ENCODE measurements at places on chromosomes 13 and 19.

GRCh38 chr13:94710881-94711560 lies 1.3 kb downstream of the SOX21 start:
- no peak for DNase-seq

GRCh38 chr13:29713839-29714238 lies 118.4 kb upstream of the SLC7A1 start:
- DNase-seq, result no peak

- DNase-seq, result no peak
These were observed 6.5 kb upstream of the EIF3G start for GRCh38 chr19:10126213-10126639.

- DNase-seq, result no peak
These were observed 4.2 kb upstream of the PAFAH1B3 start for GRCh38 chr19:42306646-42307045.

DNA sequence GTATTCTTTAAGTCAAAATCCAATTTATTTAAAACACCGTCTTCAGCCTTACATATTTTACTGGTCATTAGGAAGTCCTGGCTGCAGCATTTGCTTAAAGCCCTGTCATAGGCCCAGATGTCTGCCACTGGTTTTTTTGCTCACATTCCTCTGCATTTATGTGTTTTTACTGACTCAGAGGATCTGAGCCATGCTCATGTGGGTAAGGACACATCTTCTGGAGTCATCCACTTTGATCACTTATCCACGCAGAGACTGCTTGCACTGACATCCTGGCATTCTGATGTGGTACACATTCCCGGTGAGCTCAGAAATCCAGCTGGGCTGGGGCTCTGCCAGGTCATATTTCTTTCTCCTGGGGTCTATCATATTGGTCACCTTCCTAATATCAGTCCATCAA lies 531.7 kb upstream of the ARGLU1 start:
- no peak for DNase-seq

- DNase-seq, result no peak
These were observed 15.2 kb downstream of the PHLDB3 start for GRCh38 chr19:43489310-43489709.

DNA sequence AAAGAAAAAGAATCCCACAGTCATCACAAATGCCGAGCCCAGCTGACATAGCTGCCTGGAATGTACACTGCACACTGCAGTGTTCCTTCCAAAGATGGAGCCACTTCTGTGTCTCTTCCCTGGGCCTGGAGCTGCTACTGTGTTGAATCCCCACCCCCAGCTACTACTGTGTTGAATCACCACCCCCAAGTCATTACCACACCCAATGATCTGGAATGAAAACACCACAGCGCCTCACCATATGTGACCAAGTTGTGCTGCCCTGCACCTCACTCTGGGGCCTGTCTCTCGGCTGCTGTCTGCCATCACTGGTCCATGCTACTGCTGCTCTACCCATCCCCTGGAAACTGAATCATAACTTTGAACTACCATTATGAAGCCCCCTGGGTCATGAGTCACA lies 861.2 kb downstream of the UQCRFS1 start:
- DNase-seq, result no peak

GRCh38 chr13:94408314-94409036 lies 71.0 kb downstream of the DCT start:
- DNase-seq, result no peak

- no peak for DNase-seq
These were observed 87.6 kb downstream of the CAB39L start for GRCh38 chr13:49356223-49356622.

DNA sequence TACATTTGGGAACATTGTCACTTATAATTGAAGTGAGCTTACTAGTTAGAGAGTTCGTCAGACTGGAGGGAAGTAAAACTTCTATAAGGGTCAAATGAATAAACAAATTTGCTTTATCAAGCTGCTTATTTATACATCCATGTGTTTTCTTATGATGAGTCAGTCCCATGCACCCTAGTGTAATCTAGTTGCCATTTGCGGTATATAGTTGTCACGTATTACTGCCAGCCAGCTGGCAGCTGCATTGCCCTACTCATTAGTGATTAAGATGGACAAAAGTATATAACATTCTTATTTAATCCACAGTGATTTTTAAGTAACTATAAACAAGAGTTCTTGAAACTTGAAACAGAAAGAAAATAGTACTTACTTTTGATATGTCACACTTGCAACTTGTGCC lies 182.4 kb downstream of the GPC6 start:
- DNase-seq, result no peak

GRCh38 chr19:3001235-3001800 lies 24.0 kb downstream of the TLE6 start:
- no peak for DNase-seq

- DNase-seq, result no peak
These were observed 341.8 kb downstream of the FGF9 start for GRCh38 chr13:22012686-22013085.

- DNase-seq, result peak; percentile 99
These were observed 834 bp downstream of the FBXO27 start for GRCh38 chr19:39031368-39032062.

DNA sequence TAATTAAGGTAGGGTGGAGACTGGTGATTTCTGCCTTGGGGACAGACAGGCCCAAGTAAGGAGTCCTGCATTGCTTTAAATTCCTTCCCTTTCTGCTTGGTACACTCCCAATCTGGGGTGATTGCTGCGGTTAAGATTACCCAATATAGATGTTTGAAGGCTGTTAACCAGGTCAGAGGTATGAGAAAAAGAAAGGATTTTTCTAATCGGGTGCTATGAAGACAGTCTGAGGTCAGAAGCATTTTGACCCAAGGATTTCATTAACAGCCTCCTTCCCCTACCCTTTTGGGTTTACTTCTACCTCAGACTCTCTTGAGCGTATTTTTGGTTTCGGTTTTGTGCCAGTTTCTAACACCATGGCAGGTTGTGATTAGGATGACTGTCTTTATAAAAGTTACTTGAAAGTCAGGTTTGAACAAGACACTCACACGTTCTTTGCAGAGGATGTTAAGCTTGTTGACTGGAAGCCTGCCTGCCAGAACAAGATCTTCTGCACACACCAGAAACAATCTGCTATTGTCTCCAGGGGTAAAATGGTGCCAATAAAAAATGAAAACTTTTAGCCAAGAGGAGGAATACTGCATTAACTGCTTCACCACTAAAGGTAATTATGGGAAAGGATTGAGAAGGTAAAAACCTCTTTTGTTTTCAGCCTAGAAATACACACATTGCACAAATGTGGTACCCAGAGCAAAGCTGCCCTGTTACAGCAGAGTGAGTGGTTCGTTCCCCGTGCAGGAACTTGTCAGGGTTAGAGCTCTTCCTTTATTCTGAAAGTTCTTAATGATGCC lies 108.8 kb downstream of the NDFIP2 start:
- no peak for DNase-seq

DNA sequence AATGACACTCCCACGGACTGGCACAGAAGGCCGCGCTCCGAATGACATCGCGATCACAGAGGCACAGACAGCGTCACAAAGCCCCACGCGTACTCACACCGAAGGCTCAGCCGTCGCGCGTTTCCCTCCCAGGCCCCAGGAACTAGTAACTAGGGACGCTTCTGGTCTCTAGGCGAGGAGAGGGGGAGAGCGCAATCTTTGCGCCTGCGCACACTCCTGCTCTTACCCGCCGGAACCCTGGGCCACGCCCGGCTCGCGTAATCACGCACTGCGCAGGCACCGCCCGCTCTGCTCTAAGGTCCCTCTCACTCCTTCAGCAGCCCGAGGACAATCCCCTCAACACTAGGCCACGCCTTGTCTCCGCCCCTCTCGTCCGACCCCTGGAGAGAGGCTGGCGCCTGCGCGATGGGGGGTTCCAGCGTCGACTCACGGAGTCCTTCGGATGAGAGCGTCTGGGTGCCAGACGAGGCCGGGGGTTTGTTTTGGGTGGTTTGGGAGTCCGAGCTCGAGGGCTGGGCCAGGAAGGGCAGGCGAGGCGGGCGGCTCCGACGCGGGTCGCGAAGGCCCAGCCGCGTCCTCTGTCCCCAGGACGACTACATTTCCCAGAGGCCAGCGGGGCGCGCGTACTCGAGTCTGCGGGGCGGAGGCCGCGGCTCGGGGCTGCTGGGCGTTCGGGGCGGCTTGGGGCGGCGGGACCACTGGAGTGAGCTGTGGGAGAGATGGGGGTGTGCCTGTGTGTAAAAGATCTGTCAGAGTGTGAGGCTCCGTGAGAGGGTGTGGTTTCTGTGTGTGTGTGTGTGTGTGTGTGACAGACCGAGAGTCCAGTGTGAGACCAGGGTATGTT lies at the start of gene ZNF471:
TSS of gene ZNF471 (plus strand) at position 410 of the 844 bp plus-strand sequence. CDS start 3,717 bp downstream, outside the sequence.
- DNase-seq, result peak; percentile 97

- no peak for DNase-seq
These were observed 1075.8 kb downstream of the PCDH9 start for GRCh38 chr13:66154354-66154753.

DNA sequence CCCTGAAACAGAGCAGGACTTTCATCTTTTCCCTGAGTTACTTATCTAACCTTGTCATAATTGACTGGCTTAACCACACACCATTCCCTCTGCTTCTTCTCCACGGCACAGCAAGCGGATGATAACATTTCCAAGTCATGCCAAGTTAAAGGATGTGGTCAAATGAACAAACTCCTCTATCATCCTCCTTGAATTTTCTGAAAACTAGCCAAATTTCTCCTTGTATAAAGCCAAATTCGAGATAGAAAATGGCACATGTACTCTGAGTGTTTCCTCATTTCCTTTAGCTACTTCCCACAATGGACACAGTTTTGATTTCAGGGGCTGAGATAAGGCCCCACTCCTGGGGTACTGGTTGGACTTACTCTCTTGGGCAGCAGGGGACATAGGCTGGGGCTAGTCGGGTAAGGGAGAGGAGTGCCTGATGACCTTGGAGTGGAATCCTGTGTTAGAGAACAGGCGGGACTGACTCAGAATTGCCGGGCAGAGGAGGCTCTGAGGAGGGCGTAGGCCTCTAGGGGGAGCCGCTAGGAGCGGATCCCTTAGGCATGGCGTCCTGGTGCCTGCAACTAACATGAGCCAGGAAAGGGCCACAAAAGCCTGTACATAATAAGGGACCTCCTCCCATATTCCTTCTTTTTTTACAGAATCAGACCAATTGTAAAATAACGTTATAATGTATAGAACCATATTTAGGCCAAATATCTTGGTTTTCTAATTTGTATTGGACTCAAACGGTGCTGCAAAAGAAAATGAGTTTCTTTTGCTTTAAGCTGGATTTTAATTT lies 20.3 kb upstream of the TMTC4 start:
- DNase-seq, result no peak

GRCh38 chr13:50068508-50068907 lies 53.3 kb downstream of the KCNRG start:
- DNase-seq, result no peak

DNA sequence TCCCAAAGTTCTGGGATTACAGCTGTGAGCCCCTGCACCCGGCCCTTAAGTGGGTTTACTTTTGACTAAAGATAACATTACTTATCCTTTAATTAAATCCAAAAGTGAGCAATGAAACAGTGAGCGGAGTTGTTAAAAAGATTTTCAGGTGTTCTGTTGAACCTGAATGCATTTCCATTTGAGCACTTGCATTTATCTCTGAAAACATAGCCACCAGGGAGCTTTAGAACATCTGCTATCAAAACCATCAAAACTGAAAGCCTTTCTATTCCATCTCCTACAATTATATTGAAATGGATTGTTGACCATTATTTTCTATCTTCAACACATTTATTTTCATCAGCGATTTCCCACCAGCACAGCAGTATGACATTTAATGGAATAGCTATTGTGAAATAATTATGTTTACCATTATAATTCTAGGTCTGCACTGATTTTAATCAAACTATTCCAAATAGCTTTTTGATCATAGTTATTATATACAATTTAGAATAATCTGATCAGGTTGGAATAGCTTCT lies 269.0 kb downstream of the FGF14 start:
- no peak for DNase-seq

DNA sequence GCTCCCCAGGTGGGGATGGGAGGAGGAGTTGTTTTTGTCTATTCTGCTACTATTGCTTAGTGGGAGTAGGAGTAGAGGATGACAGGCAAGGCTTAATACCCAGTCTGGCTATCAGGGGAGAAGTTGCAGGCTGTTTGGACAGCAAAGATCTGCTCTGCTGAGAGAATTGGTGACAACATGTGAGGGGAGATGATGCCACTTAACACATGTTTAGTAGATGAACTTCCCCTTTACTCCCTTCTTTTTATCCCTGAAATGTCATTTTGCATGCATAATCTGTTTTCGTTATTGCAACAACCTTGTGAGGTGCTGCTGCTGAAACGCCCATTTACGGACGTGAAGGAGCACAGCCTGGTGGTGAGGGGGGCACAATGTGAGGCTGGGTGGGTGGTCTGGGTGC lies 3.0 kb upstream of the CYP4F12 start:
- no peak for DNase-seq

GRCh38 chr19:37317403-37318209 lies 53.3 kb upstream of the ZNF527 start:
- peak; percentile 97 for DNase-seq

GRCh38 chr19:27779954-27780353 lies 1433.0 kb downstream of the UQCRFS1 start:
- peak; percentile 24 for DNase-seq

DNA sequence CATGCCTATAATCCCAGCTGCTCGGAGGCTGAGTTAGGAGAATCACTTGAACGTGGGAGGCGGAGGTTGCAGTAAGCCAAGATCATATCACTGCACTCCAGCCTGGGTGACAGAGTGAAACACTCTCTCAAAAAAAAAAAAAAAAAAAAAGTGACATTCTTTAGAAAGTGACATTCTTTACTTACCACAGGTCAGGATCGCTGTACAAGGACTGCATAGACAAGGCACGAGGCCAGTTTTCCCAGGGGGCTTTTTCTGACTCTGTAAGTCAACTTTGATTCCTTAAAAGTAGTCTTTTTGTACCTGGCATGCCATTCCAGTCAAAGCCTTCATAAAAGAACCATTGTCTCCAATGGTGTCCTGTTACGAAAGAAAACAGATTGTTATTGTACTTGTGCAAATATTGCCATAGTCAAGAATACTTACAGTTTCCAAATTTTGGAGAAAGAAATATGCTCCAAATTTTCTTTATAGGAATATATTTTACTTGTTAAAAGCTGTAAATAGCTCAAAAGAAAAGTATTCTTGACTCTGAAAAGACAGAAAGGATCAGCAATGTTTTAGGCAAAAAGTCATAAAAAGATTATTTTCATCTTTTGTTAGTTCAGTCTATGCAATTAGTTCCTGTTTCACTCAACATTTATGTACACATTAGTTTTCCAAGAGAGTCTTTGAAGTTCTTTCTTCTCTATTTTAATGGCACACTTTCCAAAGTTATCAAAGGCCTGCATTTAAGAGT lies 39.3 kb downstream of the CEACAM1 start:
- no peak for DNase-seq
